ENCODE measurements at places on chromosomes 2 and 18.
A peak's percentile ranks its signal among the peaks of the same experiment; 100 is the strongest.

GRCh38 chr2:214574084-214574781, 163.4 kb downstream of the VWC2L start:
- no peaks in the 10 kb centered on the region for H3K27me3 ChIP-seq
- no peak for DNase-seq
- H3K4me1 ChIP-seq, result no peaks in the 10 kb centered on the region
- no peaks in the 10 kb centered on the region for H3K36me3 ChIP-seq
- no peak overlapping the region for H3K27ac ChIP-seq
- H3K4me3 ChIP-seq, result no peak overlapping the region

- peaks cover 20% of the 10 kb centered on the region for H3K36me3 ChIP-seq
- H3K4me3 ChIP-seq, result no peak overlapping the region
- no peak for DNase-seq
These were observed 90.2 kb downstream of the PXDN start for GRCh38 chr2:1653956-1654695.

GRCh38 chr2:207813221-207813916, 43.7 kb upstream of the FZD5 start:
- H3K4me1 ChIP-seq, result peaks cover 42% of the 10 kb centered on the region
- peak; percentile 65 for DNase-seq
- H3K27me3 ChIP-seq, result no peaks in the 10 kb centered on the region
- H3K36me3 ChIP-seq, result no peaks in the 10 kb centered on the region
- no peak overlapping the region for H3K4me3 ChIP-seq

GRCh38 chr2:232372231-232373208, 6.0 kb upstream of the ALPP start:
- no peaks in the 10 kb centered on the region for H3K27me3 ChIP-seq
- no peak overlapping the region for H3K4me3 ChIP-seq
- peaks cover 7% of the 10 kb centered on the region for H3K4me1 ChIP-seq
- H3K36me3 ChIP-seq, result no peaks in the 10 kb centered on the region
- DNase-seq, result no peak

- peak; percentile 4 for DNase-seq
- H3K4me1 ChIP-seq, result peaks cover 25% of the 10 kb centered on the region
- H3K4me3 ChIP-seq, result no peak overlapping the region
- H3K36me3 ChIP-seq, result no peaks in the 10 kb centered on the region
These were observed 115.4 kb downstream of the CCDC85A start for GRCh38 chr2:56299171-56299691.

DNA sequence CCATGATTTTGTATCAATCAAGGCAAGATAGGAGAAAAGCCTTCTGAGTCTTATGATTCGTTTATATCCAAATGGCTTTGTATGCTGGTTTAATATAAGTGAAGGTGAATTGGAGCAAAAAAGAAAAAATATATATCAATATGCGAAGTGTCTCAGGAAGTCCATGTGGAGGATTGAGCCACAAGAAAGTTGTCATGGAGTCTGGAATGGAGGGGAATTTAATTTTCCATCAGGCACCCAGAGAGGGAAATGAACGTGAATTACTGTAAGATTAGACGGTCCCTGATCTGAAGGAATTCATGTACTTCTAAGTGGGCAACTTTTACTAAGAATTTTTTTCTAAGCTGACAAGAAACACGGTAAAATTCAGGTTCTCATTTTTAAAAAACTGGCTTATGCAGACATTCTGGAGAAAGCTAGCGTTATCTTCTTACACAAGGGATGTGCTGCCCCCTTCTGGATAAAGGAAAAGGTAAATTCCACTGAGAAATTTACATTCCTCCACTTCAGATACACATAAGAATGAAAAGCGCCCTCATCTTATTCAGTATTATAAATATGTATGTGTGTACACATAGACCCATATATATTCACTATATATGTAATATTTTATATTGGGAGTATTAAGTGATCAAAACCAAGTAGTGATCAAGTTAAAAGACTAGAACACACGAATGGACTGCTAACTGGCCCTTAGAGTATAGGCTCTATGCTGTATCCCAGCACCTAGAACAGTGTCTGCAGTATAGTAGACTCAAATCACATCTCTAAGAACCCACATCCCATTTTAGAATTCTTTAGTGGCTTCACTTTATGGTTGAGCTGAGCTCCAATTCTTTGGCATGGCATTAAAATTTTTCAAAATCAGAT, 289.0 kb upstream of the TFPI start:
- H3K27me3 ChIP-seq, result no peaks in the 10 kb centered on the region
- H3K4me1 ChIP-seq, result no peaks in the 10 kb centered on the region
- H3K4me3 ChIP-seq, result no peak overlapping the region
- H3K27ac ChIP-seq, result no peak overlapping the region
- H3K36me3 ChIP-seq, result no peaks in the 10 kb centered on the region

GRCh38 chr2:55922291-55922907, 1.2 kb downstream of the EFEMP1 start:
- H3K36me3 ChIP-seq, result no peaks in the 10 kb centered on the region
- H3K4me1 ChIP-seq, result peaks cover 12% of the 10 kb centered on the region
- peaks cover 45% of the 10 kb centered on the region for H3K27me3 ChIP-seq
- peak overlapping the region; percentile 68 for H3K4me3 ChIP-seq
- H3K27ac ChIP-seq, result no peak overlapping the region
